ENCODE measurements at places on chromosomes 2 and 18.

- DNase-seq, result no peak
Measured at GRCh38 chr18:78420116-78420515, 559.5 kb upstream of the SALL3 start.

- DNase-seq, result no peak
Measured at GRCh38 chr2:45732436-45732835, 81.0 kb downstream of the PRKCE start.

DNA sequence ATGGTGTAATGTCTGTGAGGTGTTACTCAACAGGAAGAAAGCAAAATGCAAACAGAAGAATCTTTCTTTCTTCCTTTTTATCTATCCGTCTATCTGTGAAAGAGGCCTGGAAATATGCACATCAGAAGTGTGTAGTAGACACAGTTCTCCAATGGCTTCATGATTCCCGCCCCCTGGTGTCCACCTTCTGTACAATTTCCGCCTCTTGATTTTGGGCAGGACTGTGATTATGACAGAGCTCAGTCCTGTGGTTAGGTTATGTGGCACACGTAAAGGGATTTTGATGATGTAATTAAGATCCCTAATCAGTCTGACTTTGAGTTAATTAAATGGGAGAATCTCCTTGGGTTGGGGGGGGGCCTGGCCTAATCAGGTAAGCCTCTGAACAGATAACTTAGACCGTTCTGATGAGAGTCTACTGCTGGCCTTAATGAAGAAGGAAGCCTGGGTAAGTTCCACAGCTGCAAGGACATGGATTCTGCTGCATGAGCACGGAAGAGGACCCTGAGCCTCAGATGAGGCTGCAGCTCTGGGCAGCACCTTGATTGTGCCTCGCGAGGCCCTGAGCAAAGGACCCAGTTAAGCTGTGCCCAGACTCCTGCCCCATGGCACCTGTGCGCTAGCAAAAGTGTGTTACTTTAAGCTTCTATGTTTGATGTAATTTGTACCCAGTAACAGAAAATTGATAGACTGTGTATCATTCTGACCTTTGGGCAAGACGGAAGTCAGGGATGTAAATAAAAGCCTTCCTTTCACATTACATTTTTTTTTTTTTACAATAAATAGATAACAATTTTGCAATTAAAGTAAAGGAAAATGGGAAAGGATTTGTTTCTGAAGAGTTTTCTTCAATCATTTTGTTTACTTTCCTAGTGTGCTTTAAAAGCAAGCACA, 11.3 kb upstream of the KCNF1 start:
- DNase-seq, result no peak

DNA sequence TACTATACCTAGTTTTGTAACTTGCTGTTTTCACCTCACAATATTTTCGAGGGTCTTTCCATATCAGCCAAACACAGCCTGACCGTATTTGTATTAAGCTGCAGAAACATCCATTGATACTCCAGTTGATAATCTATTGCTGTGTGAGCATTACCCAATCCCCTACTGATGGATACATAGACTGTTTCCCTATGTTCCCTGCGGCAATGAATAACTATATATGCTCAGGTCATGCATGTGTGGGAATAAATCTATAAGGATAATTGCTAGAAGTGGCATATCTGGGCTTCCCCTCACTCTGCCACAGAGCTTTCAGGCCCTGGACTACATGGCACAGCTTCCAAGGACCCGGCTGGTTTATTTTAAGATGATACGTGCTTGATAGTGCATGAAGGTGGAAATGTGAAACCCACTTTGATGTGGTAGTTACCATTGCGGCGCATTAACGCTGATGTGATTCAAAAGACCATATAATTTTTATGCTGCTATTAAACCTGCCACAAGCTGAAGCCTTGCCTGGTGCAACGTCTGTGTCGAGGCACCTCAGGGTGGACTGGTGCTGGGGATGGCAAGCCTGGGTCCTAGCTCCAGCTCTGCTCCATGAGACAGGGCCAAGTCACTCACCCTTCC, 130.8 kb upstream of the MSH6 start:
- no peak for DNase-seq

DNA sequence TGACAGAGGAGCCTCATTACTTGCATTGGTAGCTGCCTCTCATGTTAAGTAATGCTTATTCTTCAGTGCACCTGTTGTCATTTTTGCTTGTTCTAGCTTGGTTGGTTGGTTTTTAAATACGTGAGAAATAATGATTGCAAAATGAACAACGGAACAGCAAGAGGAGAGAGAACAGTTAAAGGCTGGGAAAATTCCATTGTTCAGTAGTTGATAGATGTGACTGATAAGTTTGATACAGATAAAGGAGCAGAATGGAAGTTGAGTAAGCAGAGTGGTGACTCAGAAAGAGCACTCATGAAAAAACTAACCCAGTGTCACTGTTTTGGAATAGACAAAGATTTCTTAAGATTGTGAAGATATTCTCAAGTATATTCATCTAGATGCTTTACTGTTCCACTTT, 50.5 kb downstream of the MTA3 start:
- no peak for DNase-seq

- no peak for DNase-seq
Measured at GRCh38 chr2:189854940-189855339, 70.7 kb downstream of the PMS1 start.

GRCh38 chr2:218655751-218656150, 3.7 kb downstream of the ZNF142 start:
- no peak for DNase-seq

- no peak for DNase-seq
Measured at GRCh38 chr18:59536166-59536565, 161.1 kb downstream of the CCBE1 start.

DNA sequence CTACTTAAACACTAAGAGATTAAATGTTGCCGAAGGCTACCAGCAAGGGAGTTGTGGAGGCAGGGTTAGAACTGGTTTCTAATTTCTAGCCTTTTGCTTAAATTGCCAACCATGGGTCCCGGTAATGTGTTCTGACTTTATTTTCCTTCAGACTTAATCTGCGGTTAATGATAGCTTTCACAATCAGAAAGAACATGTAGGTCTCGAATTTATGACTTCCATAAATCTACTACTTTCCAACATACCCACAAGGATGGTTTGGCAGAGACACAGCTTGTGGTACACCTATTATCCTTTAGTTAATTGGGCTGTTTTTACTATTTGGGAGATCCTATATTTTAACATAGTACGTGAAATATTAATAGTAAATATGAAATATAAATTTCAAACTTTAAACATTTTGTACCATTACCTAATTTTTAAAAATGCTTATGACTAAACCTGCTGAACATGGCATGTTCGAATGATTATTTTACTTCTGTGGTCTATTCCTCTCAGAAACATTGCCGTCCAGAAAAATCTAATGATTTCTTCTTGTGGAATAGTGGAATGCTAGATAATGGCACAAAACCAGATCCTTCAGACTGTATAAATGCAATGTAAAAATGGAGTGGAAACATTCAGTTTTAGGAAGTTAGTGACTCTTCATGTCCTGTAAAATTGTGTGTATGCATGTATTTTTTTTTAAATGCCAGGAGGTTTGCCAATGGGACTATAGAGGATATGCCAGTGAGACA, 41.3 kb downstream of the PARD3B start:
- DNase-seq, result no peak

- DNase-seq, result no peak
Measured at GRCh38 chr2:194383401-194383800, 1273.6 kb upstream of the SLC39A10 start.

DNA sequence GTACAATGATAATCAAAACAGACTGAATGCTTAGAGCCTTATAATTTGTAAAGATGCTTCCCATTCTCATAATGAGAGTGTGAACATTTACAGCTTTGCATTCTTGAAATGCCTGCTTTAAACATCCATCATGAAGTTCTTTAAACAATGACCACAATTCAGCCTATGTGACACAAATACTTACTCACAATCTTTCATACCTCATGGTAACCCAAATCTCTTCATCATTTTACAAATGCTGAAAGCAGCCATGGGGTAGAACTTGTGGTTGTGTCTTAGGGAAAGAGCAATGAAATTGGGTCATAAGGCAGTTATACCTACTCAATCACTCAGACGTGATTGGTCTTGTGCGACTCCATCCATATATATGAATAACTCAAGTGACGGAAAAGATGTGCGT, 140.7 kb downstream of the RND3 start:
- DNase-seq, result no peak

- no peak for DNase-seq
Measured at GRCh38 chr2:121038431-121038830, 246.6 kb downstream of the TFCP2L1 start.

DNA sequence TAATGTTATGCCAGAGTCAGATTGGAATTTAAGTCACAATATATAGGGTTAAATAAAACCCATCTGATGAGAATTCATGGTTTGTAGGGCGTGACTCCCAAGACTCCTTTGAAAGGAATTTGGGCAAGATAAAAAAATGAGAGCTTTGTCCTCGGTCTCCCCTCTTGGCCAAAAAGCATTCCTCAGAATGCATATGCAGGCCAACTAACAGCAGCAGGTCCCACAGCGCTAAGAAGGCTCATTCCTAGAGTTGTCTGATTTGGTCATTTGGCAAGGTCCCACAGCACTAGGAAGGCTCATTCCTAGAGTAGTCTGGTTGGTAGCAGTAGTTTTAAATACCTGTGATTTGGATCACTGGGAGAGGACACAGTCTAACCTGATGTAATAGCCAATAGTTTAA, 106.3 kb upstream of the B3GNT2 start:
- no peak for DNase-seq

- DNase-seq, result no peak
Measured at GRCh38 chr18:10927286-10927992, 221.9 kb downstream of the PIEZO2 start.

DNA sequence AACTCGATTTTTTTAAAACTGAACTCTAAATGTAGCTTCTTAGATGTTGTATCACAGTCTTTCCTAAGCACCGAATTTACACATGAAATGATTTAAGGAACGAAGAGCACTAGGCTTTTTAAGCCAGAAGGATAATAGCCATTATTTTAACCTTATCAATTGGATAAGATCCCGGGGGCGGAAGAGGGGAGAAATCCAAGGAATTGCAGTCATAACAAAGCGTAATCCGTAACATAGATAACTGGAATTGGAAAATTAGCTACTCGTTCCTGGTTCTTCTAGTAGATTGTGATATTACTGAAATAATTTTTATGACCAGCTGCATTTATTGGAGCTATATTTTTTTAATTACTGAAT, 988 bp upstream of the KANSL1L start:
- no peak for DNase-seq

DNA sequence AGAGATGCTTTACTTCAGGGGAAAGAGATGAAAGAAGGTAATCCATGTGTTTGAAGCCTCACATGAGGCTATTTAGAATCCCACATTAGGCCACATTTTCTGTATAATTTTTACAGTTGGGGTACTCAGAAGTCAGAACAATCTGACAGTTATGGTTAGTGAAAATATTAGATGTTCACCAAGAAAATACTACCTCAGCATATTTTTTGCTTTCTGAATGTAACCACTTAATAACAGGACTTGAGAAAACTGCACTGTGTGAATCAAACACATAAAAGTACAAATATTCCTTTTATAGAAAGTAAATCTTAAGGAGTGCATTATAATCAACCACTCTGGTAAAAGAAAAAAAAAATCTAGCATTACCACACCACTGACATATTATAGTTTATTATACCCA, 169.3 kb downstream of the SATB2 start:
- no peak for DNase-seq

All from stimulated activated CD8-positive, alpha-beta memory T cell treated with anti-CD3 and anti-CD28 coated beads, Interleukin-7, amount 100 ng/mL, for 4 hours (primary cell).